ENCODE measurements at places on chromosomes 5 and 9.

DNA sequence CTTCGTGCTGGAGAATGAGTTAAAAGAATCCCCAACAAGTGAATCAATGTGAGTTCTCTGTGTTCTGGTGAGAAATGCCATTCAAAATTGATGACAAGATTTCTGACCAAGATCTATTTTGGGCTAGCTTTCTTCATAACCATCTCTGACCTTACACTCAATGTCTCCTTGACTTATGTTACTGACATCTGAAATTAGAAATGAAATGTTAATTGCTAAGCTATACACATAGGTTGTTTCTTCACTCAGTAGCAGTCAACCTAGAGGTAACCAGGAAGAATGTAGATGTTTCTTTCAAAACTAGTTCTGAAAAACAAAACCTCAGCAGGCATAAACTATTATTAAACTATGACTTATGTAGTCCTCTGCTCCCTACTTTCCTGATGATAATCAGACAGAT is 2220.7 kb upstream of the C9orf72 start:
- DNase-seq, result no peak

DNA sequence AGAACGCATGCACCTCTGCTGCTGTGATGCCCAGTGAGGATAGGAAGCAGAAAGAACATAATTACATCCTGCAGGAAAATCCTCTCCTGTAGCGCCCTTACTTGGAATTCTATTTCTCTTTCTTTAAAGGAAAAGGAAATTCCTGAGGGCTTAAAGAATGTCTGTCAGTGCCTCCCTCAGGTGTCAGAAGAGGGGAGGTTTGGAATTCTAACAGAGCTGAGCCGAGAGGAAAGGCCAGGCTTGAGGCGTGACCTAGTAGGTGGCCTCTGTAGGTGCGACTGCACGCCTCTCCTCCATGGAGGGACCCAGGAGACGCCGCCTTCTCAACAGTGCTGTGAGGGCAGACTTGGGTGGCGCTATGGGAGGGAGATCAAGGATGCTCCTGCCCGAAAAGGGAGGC is 55.9 kb upstream of the ERCC6L2 start:
- no peak for DNase-seq

DNA sequence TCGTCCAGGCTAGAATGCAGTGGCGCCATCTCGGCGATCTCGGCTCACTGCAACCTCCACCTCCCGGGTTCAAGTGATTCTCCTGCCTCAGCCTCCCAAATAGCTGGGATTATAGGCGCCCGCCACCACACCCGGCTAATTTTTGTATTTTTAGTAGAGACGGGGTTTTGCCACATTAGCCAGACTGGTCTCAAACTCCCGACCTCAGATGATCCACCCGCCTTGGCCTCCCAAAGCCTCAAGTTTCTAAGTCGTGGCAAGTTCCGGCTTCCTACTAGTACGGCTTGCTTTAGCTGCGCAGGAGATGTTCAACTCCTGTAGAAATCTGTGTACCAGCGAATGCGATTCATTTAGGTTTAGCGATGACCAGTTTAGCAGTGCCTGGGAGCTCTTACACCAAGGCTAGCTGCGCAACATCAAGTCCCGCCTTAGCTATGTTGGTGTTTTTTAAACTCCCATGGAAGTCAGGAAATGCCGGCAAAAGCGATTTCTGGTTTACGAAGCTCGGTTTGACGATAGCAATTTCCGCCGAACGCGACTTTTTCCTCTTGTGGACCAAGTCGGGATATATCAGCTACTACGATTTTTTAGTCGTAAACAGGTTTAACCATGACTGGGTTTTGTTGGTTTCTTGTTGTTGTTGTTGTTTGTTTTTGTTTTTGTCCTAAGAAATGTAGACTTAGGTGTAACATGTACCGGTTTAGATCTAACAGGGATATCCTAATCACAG is 46.4 kb downstream of the ANXA2R start:
- DNase-seq, result peak; percentile 60

DNA sequence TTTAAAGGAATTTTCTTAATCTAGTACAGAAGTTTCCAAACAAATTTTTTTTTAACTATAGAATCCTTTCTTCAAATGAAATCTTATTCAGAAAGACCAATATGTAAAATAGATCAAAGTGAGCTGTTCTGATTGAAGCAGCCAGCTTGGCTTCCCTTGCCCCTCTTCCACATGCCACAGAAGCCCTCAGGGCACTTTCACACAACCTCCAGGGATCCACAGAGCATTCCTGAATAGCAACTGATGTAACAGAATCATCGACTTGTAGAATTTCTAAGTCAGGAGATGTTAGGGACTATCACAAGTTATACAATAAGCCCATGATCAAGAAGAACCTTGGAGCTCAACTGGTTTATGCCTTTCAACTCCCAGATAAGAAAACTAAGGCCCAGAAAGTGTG is 427.8 kb upstream of the C9orf72 start:
- no peak for DNase-seq

GRCh38 chr9:16575986-16576245 is 294.6 kb downstream of the BNC2 start:
- DNase-seq, result no peak

- DNase-seq, result peak; percentile 2
Observed at GRCh38 chr9:26891726-26892125, 876 bp downstream of the CAAP1 start.

DNA sequence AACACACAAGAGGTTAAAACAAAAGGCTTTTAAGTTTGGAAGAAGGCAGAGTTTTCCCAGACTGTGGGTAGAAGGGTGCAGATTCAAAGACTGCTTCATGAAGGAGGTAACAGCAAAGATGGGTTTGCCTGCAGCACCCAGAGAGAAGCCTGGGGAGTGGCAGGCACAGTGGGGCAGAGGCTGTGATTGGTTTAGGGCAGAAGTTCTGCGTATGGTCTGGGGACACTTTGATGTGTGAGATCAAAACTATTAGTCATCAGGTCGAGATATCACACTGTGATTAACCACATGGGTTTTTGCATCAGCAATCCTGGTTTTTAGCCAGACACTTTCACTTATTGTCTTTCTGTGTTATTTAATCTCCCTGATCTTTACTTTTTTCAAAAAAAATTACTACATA is 188.8 kb upstream of the GLRA1 start:
- DNase-seq, result no peak

DNA sequence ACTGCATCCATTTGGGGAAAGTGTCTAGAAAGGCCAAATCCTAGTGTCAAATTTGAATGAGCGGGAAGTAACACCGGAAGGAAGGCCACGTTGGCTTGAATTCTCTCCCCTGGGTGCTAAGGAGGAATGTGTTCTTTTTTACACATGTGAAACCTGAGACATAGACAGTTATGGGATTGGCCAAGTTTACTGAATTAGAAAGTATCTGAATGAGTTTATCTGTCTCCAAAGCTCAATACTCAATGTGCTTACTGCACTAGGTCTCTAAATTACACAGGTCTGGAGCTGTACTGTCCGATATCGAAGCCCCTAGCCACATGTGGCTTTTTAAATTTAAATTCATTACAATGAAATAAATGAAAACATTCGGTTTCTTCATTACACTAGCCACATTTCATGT is 6.0 kb downstream of the DMRT1 start:
- DNase-seq, result no peak

- DNase-seq, result no peak
Observed at GRCh38 chr9:98049288-98050072, 7.1 kb upstream of the NANS start.

DNA sequence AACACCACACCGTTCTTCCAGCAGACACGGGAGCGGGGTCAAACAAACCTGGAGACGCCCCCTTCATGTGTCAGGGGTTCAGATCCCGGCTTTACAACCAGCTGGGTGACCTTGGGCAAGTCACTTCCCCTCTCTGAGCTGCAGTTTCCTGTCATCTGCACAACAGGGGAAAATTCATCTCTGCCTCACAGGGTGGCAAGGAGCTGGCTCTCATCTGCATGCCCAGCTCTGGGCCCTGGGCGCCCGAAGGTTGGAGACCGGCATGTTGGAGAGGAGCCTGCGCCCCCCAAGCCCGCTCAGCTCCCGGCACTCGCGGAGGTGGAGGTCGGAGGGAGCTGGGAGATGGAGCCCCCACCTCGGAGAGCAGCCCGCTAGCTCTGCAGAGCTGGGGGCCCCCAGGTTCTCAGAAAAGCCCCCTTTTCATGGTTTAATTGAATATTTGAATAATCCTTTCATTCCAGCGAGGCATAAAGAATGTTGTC is 20.4 kb downstream of the NR5A1 start:
- no peak for DNase-seq
